ENCODE measurements at places on chromosomes 2 and 18. TPM values are rescaled to one million over a fixed set of nuclear protein-coding genes. Genes with fewer than 3 reads are reported as not detected.

RTN4 gene
- 60.5 TPM for total RNA-seq

DNA sequence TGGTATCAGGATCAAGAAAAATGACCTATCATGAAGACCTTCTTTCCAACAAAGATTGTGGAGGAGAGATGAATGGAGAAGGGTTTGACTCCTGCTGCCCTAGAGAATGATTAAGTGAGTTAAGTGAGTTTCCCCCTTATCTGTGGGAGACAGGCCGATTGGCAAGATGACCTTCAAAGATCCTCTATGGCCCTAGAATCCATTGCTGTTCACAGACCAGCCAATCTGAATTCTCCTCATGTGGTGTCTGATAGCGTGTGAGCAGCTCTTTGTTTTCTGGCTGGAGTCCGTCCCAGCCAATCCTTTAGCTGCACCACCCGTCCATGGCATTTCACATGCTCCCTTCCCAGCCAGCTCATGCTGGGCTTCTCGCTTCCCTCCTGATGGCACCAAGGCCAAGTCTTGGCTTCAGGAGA lies 79.4 kb downstream of the MARCHF4 start:
- H3K27me3 ChIP-seq: peaks cover 3% of the 10 kb centered on the region
- H3K36me3 ChIP-seq: no peaks in the 10 kb centered on the region
- no peak overlapping the region for H3K4me3 ChIP-seq

- peaks cover 17% of the 10 kb centered on the region for H3K36me3 ChIP-seq
- H3K4me1 ChIP-seq: peaks cover 91% of the 10 kb centered on the region
- H3K4me3 ChIP-seq: peak overlapping the region; percentile 67
- H3K27ac ChIP-seq: peak overlapping the region; percentile 97
- H3K27me3 ChIP-seq: no peaks in the 10 kb centered on the region
These were observed 165.0 kb downstream of the ANKRD44 start for GRCh38 chr2:197145471-197146056.

POMC gene
- total RNA-seq: 3.2 TPM

ACMSD gene
- not detected for total RNA-seq

DNA sequence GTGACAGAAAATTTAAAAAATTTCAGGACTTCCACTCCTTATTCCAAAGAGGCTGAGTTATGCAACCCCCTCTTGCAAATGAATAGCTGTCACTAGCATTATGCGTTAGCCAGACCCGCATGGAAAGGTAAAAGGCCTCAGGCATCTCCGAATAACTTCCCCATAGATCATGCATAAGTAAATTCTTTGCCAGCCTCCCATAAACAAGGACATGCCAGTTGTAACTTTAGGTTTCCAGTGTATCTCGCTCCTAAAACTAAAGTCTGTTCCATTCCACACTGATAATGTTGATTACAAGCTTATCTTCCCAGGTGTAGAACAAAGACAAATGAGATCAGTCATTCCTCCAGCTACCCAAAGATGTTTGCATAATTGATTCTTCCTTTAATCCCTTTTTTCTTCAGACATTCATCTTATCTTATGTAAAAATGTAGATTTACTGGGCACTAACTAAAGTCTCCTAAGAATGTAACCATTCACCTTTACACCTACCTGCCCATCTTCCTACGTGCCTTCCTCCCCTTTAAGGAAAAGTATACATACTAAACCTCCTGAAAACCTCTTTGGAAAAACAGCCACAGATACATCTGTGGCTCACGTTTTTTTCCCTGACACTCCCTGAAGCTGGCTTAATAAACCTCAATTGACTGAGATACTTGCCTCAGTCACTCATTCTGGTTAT lies 13.6 kb upstream of the NFU1 start:
- H3K4me3 ChIP-seq: no peak overlapping the region
- H3K36me3 ChIP-seq: no peaks in the 10 kb centered on the region
- peaks cover 11% of the 10 kb centered on the region for H3K27me3 ChIP-seq
- H3K4me1 ChIP-seq: peaks cover 3% of the 10 kb centered on the region
- no peak overlapping the region for H3K27ac ChIP-seq

CHCHD5 gene
- total RNA-seq: 26.0 TPM

REG3G gene
- total RNA-seq: not detected

DNA sequence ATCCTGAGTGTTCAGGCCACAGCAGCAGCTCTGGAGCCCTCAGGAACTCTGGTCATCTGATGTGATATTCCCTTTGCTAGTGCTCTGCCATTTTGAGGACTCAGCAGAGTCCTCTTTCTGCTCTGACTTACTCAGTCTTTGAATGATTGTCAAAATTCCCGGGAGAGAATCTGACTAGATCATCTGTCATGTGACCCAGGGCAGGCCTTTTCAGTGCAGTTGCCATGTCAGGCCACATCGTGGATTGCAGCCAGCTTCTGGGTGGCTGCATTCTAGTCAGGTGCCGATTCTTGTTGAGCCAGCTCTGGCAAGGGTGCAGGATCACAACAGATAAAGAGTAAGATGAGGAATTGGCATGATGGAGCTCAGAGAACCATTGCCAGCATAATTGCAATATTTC lies 795.6 kb downstream of the CPS1 start:
- no peak for DNase-seq
- no peak overlapping the region for H3K27ac ChIP-seq
- H3K4me3 ChIP-seq: no peak overlapping the region
- no peaks in the 10 kb centered on the region for H3K36me3 ChIP-seq
- H3K27me3 ChIP-seq: no peaks in the 10 kb centered on the region

CFC1 gene
- not detected for total RNA-seq

- H3K27me3 ChIP-seq: no peaks in the 10 kb centered on the region
- H3K27ac ChIP-seq: peak overlapping the region; percentile 46
- H3K36me3 ChIP-seq: peaks cover 89% of the 10 kb centered on the region
- no peak for DNase-seq
These were observed 42.8 kb downstream of the TRAPPC12 start for GRCh38 chr2:3422161-3422779.

DNA sequence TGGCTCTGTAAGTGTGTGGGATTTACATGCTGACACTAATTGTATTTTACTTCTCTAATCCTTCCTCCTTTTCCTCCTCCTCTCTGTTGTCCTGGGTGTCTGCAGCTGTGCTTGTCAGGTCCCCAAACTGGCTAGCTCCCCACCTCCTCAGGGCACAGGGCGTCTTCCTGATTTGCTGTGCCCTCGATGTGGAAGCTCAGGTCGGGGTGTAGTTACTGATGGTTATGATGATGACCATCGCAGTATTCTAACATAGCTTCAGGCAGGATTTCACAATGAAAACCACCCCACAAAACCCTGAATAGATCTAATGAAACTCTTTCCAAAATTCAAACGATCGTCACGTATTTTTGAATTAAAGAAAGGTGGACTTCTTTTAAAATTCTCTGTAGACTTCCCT lies 428.4 kb downstream of the TGIF1 start:
- H3K4me3 ChIP-seq: no peak overlapping the region
- no peaks in the 10 kb centered on the region for H3K4me1 ChIP-seq
- DNase-seq: no peak
- H3K36me3 ChIP-seq: no peaks in the 10 kb centered on the region
- H3K27ac ChIP-seq: no peak overlapping the region

DNA sequence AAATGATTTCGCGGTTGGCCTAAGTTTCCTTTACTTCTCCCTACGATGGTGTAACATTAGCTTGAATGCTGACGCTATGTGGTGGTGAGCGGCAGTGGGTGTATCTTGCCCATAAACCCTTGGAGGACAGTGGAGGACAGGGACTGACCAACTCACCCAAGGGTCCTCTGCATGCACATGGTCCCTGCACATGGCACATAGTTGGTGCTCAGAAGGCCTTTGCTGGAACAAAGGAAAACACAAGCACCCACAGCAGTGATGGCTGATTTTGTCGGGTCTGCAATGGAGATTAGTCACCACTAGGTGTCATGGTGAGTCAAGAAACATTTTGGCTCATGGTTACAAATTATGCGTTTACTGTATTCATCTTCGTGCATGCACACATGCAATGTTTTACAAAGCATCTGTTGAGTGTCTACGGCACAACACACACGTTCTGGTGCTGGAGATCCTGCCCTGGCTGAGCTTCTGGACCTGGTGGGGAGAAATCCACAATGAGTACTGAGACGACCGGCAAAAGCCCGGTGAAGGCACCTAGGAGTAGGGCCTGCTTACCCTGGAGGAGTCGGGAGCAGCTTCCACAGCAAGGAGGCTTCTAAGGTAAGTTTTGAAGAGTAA lies 44.0 kb downstream of the PDCL3 start:
- H3K27me3 ChIP-seq: peaks cover 21% of the 10 kb centered on the region
- DNase-seq: no peak
- H3K4me1 ChIP-seq: peaks cover 2% of the 10 kb centered on the region
- H3K27ac ChIP-seq: no peak overlapping the region

GRCh38 chr2:47508080-47508479 lies 105.1 kb downstream of the MSH2 start:
- no peak overlapping the region for H3K27ac ChIP-seq
- peaks cover 4% of the 10 kb centered on the region for H3K36me3 ChIP-seq
- peaks cover 17% of the 10 kb centered on the region for H3K4me1 ChIP-seq
- no peak overlapping the region for H3K4me3 ChIP-seq

IL18RAP gene
- total RNA-seq: 0.98 TPM

GRCh38 chr18:63306819-63307550 lies 12.6 kb downstream of the BCL2 start:
- no peak for DNase-seq
- peaks cover 57% of the 10 kb centered on the region for H3K36me3 ChIP-seq

Measured in activated B cell treated with CpG ODN at 0.5 μM for 24 hours (primary cell).